ENCODE measurements at places on chromosomes 7 and 10.

- DNase-seq: no peak
Observed at GRCh38 chr10:6918305-6918704, 338.2 kb upstream of the PRKCQ start.

GRCh38 chr7:44331682-44332081, 6.3 kb upstream of the CAMK2B start:
- DNase-seq: no peak

DNA sequence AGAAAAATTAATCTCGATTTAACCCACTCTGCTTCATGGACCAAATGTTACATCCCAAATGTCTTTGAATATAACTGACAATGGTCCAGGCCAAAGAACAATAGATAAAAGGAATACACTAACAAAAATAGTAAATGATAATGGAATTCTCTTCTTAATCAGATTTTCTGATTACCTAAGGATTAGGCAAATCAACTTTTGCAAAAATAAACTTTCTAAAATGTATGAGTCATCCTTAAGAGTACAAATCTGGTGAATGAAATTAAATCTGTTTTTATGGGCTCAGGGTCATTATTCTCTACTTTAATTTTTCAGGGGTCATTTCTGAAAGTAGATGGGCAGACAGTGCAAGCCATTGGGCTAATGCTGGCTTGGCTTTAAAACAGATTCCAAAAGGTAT, 102.1 kb upstream of the FAM13C start:
- DNase-seq: no peak

GRCh38 chr7:148670374-148670773, 28.3 kb upstream of the CUL1 start:
- DNase-seq: no peak

- DNase-seq: no peak
Observed at GRCh38 chr10:123663522-123663921, 2.6 kb upstream of the GPR26 start.

DNA sequence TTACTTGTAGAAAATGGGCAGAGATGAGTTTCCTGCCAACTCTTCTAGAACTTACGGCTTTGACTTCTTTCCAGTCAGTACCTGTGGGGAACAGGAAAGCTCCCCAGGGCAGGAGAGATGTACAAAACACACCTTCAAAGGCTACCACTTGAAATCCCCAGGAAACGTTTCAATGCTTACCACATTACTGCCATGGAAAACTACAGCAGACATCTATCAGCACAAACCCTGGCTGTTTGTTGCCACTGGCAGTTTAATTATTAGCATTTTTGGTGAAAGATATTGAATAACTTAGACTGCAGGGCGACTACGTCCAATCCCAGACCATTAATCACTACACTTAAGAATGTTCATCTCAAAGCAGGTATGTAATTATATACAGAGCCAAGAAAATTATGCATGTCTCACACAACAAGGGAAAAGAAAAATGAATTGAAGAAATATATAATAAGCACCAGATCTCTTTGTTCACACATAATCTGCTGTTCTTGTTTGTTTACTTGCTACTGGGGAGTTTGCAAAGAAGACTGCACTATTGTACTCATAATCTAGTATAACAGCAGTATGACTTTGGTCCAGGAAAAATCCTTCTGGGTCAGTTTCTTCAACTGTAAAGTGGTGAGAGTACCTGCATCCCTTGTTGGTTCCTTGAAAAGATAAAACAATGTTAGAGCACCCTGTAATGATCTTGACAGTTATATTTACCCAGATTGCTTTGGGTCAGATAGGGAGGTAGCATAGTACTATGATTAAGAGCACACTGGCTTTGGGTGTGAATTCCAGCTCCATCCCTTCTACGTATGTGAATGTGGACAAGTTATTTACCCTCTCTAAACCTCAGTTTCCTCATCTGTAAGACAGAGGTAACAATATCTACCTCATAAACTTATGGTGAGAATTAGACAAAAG, 138.3 kb downstream of the DOCK4 start:
- DNase-seq: no peak

DNA sequence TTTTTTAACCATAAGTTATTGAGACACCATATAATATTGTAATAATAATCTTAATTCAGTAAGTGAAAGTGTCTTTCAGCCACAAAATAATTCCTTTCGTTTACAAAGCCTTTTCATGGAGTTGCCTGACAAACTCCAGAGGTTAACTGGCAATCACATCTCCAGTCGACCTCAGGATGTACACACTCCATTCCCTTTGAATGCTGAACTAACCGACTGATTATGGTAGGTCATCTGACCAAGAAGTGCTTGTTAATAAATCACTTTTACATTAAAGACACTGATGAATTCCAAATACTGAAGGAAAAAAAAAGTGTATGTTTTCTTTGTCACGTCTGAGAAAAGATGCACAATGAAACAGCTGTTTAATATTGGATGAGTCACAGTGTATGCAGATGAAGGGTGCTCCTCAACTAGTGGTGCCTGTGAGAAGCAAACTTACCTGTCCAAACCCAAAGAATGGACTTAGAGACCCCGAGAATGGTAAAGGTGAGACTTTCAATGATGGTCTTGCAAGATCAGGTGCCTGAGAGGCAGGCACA, 348.1 kb upstream of the VWC2 start:
- no peak for DNase-seq

DNA sequence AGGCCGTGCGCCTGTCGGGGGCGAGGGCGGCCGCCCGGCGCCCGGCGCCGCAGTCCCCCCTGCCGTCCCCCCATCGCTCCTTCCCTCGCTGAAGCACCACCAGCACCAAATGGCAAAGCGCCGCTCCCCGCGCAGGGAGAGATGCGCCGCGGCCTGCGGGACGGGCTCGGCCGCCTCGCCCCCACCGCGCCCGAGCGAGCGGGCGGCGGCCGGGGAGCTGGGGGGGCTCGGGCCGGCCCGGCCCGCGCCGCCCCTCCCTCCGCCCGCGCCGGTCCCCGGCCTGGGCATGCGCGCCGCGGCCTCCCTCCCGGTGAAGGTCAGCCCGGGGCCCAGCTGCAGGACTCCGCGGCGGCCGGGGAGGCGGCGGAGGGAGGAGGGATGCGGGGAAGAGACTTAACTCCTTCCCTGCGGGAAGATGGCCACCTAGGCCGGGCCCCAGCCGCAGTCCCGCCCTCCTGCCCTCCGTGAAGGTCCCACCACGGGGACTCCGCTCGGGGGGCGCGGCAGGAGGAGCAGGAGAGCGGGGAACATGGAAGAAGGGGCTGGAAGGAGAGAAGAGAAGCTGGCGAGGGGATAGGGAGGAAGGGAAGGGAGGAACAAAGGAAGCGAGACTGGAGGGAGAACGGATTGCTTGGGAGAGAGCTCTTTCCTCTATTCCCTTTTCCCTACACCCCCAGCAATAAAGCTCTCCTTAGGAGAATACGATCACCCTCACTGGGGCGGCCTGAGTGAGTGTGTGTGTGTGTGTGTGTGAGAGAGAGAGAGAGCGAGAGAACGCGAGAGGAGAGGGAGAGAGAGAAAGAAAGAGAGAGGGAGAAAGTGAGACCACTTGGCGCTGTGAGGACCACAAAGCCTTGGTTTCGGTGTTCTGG, 3.4 kb upstream of the SMARCD3 start:
- peak; percentile 89 for DNase-seq

GRCh38 chr7:129739427-129739826, 127.9 kb downstream of the NRF1 start:
- no peak for DNase-seq
